ENCODE measurements at places on chromosomes 16 and 17. TPM values are rescaled to one million over a fixed set of nuclear protein-coding genes. Genes with fewer than 3 reads are reported as not detected.

The KRT13 gene
- 0.16 TPM for polyA plus RNA-seq

The DNAI2 gene
- polyA plus RNA-seq = 0.07 TPM

The ZNF19 gene
- polyA plus RNA-seq = 5.5 TPM

The KRT20 gene
- polyA plus RNA-seq = not detected

The CACNG1 gene
- polyA plus RNA-seq = not detected

The RNU2-1 gene
- polyA plus RNA-seq = not detected

The PIPOX gene
- polyA plus RNA-seq = 0.82 TPM

The ERN2 gene
- polyA plus RNA-seq = not detected
